ENCODE measurements at places on chromosomes 3 and 15. TPM values are rescaled to one million over a fixed set of nuclear protein-coding genes. Genes with fewer than 3 reads are reported as not detected.
A peak's percentile ranks its signal among the peaks of the same experiment; 100 is the strongest.

TMEM207 gene
- not detected for total RNA-seq

CCR5 gene
- total RNA-seq, result under 0.01 TPM

PRR20G gene
- not detected for total RNA-seq

ACKR2 gene
- total RNA-seq, result not detected

ZCWPW2 gene
- 4.9 TPM for total RNA-seq

CACNA2D2 gene
- 2.4 TPM for total RNA-seq

SI gene
- not detected for total RNA-seq

GRCh38 chr3:156751461-156752025, 74.6 kb upstream of the LEKR1 start:
- no peak for DNase-seq

GRCh38 chr15:67202991-67203390, 51.5 kb downstream of the AAGAB start:
- DNase-seq, result no peak

DNA sequence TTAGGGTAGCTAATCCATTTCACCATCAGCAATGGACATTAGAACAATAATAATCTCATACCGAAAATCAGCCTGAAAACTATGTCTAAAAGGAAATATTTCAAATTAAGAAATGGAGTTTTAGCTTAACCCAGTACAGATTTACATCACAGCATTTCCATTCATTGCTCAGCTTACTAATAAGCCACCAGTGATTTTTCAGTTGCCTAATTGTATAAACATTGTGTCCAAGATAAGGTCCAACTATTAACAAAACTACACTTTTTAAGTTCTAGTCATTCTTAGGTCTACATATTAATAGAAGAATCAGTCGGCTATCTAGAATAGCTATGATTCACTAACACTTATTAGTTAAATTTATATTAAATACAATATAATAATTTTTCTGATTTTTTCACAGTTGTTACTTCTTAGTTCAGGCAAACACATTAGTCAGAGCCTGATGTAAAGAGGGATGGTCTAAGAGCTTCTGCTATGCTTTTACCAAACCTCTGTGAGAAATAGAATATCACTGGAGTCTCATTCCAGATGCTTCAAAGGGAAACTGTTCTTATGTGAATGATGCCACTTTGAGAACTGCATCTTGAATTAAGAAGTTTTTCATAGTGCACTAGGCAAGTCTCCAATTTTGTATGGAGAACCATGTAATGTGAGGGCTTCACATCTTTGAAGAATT, 74.1 kb downstream of the CMSS1 start:
- no peak for DNase-seq

DNA sequence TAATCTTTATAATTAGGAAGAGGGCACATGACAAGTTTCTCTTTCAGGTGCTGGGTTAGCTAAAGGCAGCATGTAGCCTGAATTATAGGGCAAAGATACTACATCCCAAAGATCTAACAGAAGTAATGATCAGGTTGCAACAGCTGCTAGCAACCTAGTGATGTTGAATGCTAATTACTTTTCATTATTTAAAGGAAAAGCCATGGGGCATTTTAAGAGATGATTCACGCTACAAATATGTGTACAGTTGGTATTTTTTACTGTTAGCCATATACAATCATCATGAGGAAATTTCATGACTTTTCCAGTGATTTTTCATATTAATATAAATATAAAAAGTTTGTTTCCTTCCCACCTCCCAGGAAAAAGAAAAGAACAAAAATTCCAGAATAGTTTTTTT, 43.0 kb downstream of the NEK10 start:
- no peak for DNase-seq

GRCh38 chr15:41811432-41812195, 16.3 kb upstream of the JMJD7 start:
- peak; percentile 67 for DNase-seq

- DNase-seq, result no peak
Observed at GRCh38 chr3:52216585-52217408, 8.6 kb downstream of the TLR9 start.

DNA sequence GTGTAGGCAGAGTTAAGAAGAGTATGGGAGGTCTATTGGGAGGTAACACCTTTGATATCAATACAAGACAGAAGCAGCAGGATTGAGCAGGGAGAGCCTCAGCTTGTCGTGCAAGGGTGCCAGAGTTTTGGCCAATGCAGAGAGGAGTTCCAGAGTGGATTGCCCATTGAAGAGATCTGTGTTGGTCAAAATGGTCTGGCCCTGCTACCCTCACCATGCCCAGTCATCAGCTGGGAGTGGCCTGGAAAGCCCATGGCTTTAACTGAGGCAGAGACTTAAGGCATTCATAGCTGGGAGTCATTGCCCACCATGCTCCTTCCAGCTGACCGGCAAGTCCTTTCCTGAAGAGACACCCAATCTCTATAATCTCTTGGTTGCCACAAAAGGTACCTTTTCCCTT, 271.3 kb downstream of the ABHD5 start:
- no peak for DNase-seq

DNA sequence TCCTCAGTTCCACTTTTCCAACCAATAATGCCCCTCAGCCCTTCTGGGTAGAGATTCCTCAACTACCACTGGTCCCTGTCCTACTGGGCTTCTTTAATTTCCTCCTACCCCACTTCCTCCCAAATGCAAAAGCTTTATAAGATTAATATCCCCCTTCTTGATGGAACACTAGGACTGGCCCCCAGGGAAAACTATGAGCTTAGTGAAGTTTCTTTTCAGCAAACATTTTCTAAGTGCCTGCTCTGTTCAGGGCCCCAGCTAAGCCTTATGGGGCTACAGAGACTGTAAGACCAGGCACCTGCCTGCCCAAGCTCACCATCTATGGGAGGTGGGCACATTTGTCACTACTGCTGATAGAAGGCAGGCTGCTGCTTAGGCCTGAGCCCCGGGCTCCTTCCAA, 79.4 kb downstream of the RPLP1 start:
- DNase-seq, result no peak

DNA sequence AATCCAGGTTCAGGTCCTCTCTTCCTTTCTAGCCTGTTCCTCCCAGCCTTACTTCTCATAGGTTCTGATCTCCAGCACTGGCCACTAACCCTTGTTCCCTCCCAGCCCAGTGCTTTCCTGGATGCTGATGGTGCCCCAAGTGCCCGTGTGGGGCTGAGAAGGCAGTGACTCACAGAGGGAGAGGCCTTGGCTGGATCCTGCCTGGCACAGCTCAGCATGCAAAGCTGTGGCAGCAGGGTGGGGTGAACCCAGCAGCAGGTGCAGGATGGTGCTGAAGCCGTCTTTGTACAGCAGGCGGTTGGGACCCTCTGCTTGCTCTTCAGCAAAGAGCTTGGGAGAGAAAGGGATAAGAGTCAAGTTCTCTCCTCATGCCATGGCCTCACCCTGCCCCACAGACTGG, 7.6 kb downstream of the LPCAT4 start:
- DNase-seq, result no peak

DNA sequence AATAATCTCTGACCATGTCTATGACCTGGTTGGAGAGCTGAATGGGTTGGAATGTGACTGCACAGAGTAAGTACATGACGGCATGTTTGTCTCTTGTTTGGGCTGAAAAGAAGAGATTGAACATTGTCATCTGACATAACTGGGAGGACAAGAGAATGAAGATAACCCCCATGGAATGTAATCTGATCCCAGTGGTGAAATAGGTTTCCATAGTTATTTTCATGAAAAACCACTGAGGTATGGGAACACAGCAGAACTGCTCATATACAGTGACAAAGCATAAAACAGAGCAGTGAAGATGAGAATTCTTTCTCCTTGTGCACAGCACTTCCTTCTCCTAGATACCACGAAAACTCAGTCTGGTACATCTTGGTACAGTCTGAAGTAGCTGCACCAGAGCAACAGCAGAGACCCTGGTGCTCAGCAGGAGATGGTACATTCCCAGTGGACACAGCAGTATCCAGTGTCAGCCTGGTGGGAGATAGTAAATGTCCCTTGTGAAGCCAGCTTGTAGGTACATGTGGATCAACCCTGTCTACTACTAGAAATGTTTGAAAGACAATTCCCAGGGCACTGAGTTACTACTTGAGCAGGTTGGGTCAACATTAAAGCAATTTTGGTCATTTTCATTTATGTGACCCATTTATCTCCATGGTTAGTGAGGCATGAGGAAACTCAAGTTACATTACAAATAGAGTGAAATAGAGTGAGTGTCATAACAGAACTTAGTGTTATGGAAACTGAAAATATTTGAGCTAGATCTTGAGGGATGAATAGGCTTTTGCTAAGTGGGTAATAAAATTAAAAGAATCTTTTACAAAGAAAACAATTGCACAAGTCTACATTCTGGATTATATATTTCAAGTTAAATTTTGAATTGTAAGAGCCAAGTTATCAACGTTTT, 178.3 kb downstream of the SUCNR1 start:
- DNase-seq, result no peak

- no peak for DNase-seq
Observed at GRCh38 chr3:56680054-56680580, 2.9 kb downstream of the TASOR start.
